ENCODE measurements at places on chromosomes 7 and 10.

DNA sequence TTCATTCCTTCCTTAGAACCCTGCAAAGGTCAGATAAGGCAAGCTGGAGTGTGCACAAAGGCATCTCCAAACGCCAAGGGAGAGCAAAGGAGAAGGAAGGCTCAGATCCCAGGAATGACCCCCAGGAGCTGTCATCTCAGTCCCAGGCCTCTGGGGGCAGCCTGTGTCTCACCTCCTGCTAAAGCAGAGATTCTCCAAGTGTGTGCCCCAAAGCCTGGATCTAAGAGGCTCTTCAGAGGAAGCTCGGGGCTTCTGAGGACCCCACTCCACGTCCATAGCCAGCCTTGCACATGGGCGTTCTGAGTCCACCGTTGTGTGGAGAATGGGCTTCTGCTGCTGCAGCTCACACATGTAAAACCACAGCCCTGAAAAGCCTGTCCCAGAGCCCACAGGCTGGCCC lies 5.1 kb upstream of the GRID1 start:
- DNase-seq = no peak

GRCh38 chr7:76091506-76091905 lies 43.6 kb downstream of the MDH2 start:
- no peak for DNase-seq

GRCh38 chr7:159086301-159086925 lies 58.3 kb downstream of the VIPR2 start:
- no peak for DNase-seq

GRCh38 chr7:132743974-132744373 lies 167.7 kb upstream of the PLXNA4 start:
- DNase-seq = no peak

DNA sequence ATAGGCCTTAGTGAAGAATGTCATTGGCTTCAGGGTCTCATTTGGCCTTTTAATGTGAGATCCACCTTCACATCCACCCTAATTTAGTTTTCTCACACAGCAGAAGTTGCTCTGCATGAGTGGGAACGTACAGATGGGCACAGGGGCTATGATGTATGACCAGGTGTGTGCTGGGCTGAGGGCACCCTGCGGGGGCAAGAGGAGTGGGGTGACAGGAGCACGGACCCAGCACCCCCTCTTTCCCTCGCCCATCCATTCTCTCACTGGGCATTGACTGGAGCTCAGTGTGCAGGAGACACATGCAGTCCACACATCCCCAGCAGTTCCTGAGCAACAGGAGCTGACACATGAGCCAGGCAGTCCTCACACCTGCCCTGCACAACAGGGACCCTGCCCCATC lies 95.1 kb upstream of the PPP2R2D start:
- DNase-seq = no peak

- no peak for DNase-seq
These were observed 46.3 kb downstream of the TAS2R16 start for GRCh38 chr7:122949186-122949585.

GRCh38 chr7:141992156-141992555 lies 3.5 kb upstream of the MGAM start:
- DNase-seq = no peak

DNA sequence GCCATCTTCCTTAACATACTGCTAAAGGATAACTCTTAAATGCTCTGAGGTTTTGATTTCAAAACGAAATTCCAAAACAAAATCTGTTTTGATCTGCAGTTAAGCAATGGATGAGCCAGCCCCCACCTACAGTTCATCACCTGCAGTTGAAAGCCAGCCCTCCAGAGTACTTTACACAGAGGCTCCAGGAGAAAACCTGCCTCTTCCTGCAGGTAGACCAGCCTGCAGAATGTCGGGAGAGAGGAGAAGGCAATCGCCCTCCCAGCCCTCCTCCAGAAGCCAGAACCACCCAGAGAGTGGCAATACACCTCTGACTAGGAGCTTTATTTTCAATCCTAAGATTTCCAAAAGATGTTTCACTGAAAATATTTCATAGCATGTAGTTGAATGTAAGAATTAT lies 798.1 kb downstream of the GATA3 start:
- no peak for DNase-seq

GRCh38 chr7:7746458-7746857 lies 28.1 kb upstream of the RPA3 start:
- DNase-seq = no peak

DNA sequence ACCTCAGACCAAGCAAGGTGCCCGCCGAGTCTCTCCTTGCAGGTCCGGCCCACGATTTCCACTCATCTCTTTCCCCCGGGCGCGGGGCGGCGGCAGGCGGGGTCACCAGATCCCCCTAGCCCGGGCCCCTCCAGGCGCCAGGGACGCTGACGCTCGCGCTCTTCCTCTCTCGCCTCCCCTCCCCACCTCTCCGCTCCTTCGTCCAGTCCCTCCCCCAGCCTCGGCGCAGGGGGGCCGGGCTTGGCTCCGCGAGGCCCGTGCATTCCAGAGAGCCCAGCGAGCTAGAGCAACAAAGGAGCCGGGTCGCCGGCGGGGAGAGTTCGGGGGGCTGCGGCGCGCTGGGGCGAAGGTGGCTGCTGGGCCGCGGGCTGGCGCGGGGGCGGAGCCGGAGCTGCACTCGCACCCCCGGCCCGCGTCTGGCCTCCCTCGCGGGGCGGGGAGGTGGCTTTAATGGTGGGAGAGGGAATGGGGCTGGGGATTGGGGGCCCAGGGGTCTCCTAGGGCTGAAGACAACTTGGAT lies at the start of gene SMO:
Gene SMO (plus strand): TSS at position 262 of the 520 bp plus-strand sequence. CDS start 519 bp downstream, outside the sequence.
- no peak for DNase-seq

DNA sequence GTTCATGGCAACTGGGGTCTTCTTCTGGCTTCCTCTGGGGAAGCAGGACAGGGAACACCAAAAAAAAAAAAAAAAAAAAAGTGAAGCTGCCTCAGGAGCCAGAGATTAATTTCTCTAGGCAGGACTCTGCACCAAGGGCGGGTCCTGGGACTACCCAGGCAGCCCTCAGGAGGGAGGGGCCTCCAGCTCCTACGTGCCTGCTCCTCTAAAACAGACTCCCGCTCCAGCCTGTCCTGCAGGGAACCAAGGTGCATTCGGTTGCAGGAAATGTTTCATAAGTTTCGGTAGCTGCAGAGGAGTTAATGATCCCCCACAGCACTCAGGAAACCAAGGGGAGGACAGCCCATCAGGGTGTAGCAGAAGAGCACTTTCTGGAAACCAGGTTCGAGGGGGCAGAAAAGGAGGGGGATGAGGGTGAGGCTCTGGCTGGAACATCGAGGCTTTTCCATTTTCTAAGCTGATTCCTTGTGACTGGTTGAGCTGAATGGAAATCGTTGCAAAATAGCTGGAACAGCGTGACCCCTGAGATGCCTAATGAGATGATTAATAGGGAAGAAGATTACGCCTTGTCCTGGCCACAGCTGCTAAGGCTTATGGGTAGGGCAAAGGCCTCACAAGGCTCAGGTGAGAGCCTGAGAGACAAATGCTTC lies 84.2 kb downstream of the STRA8 start:
- DNase-seq = no peak

GRCh38 chr7:141844256-141844655 lies 3.0 kb upstream of the PRSS37 start:
- no peak for DNase-seq

- no peak for DNase-seq
These were observed 62.6 kb downstream of the RASGEF1A start for GRCh38 chr10:43204042-43204942.

GRCh38 chr7:46494028-46494427 lies 573.0 kb upstream of the IGFBP3 start:
- DNase-seq = no peak

DNA sequence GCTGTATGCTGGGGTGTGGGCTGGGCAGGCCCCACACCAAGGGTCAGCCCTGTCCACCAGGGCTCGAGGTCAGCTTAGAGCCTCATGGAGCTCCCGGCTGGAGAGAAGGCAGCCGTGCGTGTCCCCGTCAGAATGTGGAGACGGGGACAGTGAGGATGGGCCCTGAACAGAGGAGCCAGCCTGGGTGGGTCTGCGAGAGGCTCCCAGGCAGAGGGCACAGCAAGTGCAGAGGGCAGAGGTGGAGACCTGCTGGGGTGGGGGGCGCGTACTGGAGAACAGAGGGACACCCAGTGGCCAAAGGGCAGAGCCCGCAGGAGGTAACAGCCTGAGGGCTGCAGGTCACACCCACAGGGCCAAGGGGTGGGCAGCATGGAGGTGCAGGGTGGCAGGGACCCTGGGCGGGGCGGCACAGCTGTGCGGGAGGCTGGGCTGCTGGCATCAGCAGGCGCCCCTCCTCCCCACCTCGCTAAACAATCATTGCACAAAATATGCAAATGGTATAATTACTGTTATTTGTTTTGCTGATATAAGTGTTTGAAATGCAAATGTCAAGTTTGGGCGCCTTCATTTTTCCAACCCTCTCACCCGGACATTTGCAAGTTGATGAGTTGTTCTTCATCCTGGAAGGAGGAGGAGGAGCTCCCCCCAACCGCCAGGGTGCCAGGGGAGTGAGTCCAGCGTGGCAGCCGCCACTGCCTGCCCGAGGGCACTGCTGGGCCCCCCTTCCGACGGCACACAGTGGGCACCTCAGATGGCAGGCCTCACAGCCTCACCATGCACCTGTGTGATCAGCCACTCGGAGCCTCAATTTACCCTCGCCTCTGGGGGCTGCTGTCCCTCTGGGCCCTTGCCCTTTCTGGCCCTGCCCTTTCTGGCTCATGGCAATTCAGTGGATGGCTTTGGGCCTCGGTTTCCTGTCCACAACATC lies 35.0 kb downstream of the ELFN1 start:
- DNase-seq = no peak

- DNase-seq = no peak
These were observed 9.9 kb upstream of the PRKAG2 start for GRCh38 chr7:151886783-151887182.

DNA sequence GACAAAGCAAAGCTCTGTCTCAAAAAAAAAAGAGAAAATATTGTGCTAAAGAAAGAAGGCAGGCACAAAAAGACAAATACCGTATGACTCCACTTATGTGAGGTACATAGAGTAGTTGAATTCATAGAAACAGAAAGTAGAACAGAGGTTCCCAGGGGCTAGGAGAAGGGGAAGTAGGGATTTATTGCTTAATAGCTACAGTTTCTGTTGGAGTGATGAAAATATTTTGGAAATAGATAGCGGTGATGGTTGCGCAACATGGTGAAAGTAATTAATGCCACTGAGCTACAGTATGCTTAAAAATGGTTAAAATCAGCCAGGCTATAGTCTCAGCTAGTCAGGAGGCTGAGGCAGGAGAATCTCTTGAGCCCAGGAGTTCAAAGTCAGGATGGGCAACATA lies 18.5 kb upstream of the NPFFR1 start:
- DNase-seq = no peak

DNA sequence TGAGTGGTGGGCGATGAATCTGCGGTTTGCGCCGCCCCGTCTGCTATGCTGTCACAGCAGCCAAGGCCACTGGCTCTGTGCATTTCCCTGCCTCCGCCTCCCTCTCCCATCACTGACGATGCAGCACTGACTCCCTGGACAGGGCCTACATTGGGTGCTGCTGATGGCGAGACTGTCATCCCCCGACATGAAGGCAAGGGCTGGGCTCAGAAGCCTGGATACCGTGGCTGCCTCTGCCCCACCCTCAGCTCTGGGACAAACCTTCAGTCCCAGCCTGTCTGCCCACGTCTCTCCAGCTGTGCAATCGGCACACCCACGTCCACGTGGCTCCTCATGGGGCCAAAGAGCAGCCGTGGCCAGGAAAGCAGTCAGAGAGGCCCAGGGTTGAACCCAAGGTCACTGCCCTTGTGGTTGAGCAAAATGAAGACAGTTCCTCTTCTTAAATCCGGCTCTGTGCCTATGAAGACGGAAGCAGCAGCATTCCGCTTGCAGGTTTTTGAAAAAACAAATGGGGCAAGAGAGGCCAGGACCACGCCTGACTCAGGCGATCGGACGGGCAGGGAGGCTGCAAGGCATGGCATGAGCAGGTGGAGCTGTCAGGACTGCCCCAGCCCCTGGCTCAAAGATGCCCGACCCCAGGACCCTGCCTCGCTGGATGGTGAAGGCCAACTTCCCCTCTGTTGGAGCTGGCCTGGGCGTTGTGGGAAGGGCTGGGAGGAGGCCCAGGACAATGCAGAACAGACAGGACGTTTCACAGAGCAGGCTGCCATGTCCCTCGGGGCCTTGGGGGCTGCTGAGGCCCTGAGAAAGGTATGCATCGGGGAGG lies 517.5 kb downstream of the DNAJB6 start:
- DNase-seq = no peak

GRCh38 chr7:77444123-77444522 lies 28.0 kb upstream of the GSAP start:
- DNase-seq = no peak

GRCh38 chr10:34637418-34637911 lies 177.6 kb downstream of the PARD3 start:
- DNase-seq = peak; percentile 47

GRCh38 chr7:22628112-22628511 lies 98.9 kb upstream of the IL6 start:
- DNase-seq = no peak

DNA sequence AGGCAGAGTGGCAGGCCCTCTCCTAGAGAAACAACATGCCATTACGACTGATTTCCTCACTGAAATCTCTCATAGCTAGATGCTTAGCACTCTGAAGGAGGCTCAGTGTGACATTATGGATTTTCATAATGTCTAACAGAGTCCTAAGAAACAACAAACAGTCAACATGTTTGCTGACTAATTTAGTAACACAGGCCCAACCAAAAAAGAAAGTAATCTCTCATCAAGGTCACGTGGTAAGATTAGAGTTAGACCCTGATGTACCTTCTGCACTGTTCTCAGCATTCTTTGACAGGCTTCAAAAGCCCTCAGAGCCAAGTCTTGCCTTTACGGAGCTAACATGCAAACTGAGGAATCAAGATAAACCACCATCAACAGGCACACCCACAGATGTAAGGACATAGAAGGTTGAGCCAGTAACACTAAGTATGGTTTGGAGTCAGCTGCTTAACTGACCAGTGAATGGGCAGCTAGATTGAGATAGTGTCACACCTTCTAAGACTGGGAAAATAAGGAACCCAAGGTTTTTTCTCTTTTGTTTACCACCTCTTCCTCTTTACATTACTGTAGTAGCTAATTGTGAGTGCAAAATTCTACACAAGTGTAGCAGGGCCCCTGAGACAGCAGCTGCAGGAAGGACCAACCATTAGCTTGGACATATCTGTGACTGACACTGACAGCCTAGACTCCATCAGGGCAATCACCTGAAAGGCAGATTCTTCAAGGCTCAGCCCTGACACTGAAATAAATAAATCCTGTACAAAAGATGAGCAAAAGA lies 15.3 kb upstream of the KCNIP2 start:
- no peak for DNase-seq

- DNase-seq = no peak
These were observed 184.2 kb downstream of the PRPF18 start for GRCh38 chr10:13770760-13771493.
